Kidney epithelial cell (primary cell): ENCODE measurements at places on chromosomes 3 and 15.

DNA sequence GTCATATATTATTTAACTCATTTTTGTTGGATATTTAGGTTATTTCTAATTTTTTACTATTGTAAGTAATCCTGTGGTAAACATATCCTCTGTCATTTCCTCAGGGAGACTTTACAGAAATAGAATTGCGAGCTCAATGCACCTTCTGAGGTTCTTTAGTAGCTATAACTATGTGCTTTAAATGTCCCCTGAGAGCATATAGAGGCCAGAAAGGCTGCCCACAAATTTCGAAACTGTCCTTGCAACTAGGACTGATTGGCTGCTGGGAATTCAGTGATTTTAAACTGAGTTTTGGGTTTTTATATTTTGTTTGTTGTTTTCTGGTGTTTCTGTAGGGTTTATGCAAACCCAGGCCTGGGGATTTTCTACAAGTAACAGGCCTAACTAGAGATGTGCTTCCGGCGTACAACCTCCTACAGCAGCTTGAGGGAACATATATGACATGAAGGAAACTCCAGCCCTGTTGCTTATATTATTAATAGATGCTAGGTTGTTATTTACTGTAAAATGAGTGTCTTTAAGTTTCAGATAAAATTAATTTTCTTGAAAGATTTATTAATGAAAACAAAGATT is 29.1 kb upstream of the P4HTM start:
- DNase-seq, result no peak

- no peak for DNase-seq
Measured at GRCh38 chr15:90987561-90988141, 6.7 kb downstream of the PRC1 start.

- no peak for DNase-seq
Measured at GRCh38 chr15:61038910-61039309, 190.2 kb downstream of the RORA start.

DNA sequence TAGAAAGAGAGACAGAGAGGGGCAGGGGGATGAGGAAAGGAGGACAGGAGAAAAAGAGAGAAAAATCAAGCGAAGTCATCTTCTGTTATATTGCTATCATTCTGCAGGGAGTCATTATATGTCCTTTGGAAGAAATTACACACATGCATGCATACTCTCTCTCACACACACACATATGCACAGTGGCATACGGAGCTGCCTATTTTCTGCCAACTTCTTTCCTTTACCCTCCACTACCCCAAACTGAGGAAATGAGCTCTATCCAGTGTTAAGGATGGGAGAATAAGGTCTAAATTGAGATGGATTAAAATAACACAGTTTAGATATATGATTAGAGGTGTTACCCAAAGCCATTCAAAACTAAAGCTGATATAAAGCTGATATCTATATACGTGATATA is 48.8 kb downstream of the PDZRN3 start:
- DNase-seq, result no peak

GRCh38 chr3:13525827-13526625 is 22.9 kb upstream of the FBLN2 start:
- DNase-seq, result no peak
